Stimulated activated CD8-positive, alpha-beta memory T cell treated with anti-CD3 and anti-CD28 coated beads, Interleukin-7, amount 100 ng/mL, for 1 hour (primary cell): ENCODE measurements at places on chromosomes 1 and 21.

DNA sequence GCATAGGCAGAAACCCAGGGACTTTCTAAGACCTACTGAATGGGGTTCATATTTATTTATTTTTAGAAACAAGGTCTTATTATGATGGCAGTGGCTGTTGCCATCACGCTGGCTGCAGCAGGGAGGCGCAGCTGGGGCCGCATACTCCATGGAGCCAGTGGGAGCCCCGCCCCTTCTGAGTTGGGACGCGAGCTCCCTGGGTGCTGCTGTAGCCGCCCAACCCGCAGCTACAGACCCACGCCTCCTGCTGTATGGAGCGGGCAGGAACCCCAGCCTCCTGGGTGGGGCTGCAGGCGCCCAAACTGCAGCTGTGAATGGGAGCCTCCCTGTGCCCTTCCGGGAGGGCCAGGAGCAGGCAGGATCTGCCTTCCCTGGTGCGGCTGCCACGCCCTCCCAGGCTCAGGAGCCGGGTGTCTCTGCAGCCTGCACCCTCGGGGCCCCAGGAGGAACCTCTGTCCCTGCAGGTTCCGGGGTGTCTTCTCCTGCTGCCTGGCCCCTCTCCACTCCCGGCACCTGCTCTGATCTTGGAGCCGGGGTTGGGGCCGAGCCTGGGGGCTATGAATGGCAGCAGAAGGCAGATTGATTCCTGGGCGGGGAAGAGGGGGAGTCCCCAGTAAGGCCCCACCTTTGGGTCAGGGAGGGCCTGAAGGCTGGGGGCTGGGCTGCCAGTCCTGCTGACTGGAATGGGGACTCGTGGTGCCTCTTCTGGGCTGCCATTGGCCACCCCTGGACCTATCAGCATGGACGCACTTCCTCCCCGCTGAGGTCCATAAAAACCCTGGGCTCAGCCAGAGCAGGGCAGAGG, 66.5 kb upstream of the LRRN2 start:
- DNase-seq = no peak

DNA sequence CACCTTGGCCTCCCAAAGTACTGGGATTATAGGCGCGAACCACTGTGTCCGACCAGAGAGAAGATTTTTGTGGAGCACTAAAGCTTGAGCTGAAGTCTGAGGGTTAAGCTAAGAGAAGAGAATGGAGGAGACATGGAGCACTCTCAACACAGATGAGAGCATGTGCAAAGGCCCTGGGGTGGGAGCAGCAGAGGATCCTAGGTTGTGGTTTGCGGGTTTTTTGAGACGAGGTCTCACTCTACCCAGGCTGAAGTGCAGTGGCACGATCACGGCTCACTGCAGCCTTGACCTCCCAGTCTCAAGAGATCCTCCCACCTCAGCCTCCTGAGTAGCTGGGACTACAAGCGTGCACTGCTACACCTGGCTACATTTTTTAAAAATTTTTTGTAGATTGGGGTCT, 30.5 kb downstream of the FBXO2 start:
- no peak for DNase-seq

- DNase-seq = no peak
Observed at GRCh38 chr21:29365661-29366265, 67.0 kb downstream of the BACH1 start.

DNA sequence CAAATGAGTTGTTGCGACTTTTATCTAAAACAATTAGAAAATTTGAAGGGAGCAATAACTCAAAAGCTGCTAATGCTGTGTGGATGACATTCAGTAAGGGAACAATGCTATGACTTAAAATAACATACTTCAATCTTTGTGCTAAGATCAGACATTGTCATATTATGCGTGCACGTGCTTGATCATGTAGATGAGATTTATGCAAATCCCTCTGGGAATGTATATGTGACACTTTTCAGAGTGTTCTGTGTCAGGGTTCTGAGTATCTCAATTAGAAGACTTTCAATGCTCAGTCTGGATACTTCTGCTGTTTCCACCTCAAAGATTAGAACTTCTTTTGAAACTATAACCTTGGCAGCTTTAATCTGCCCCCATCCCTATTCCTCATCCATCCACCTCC, 18.6 kb upstream of the POU2F1 start:
- no peak for DNase-seq
